Kidney capillary endothelial cell (primary cell): ENCODE measurements at places on chromosomes 4 and X.

DNA sequence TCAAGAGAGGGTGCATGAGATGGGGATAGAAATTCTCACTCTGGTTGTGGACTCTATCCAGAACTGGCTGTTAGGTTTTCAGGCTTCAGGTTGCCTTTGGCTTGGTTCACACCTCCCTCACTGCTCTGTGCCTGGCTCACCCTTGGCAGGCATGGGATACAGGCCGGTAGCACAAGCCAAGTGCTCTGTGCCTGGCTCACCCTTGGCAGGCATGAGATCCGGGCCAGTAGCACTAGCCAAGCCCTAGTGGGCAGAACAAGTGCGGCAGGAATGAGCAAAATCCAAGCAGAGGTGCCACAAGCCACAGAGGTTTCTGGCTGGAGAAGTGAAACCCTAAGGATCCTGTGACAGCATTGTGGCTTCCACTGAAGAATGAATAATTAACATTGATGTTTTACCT, 1642.3 kb downstream of the C4orf33 start:
- DNase-seq, result no peak

GRCh38 chr4:105709081-105709450, 482 bp downstream of the GSTCD start:
- peak; percentile 10 for DNase-seq

GRCh38 chrX:24508375-24508774, 43.3 kb downstream of the PDK3 start:
- DNase-seq, result no peak

GRCh38 chr4:48243429-48243828, 26.2 kb downstream of the TEC start:
- DNase-seq, result no peak

DNA sequence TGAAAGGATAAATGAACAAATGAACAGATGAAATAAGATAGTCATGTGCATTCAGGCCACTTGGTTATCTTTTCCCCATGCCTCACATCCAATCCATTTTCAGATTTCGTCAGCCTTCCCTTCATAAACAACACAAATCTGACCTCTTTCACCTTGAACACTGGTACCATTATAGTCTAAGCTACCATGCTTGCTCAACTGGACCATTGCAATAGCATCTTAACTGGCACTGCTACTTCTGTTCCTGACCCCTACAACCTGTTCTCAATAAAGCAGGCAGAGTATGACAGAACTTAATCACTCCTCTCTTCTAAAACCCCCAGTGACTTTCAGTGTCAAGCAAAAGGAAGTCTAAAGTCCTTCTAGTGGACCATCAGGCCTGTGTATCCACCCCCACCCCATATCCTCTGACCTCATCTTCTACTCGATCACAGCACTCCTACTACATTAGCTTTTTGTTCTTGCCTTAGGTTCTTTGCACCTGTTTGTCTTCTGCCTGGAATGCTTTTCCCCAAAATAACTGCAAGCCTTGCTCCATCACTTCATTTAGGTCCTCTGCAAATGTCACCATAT, 40.7 kb downstream of the LARP7 start:
- no peak for DNase-seq

DNA sequence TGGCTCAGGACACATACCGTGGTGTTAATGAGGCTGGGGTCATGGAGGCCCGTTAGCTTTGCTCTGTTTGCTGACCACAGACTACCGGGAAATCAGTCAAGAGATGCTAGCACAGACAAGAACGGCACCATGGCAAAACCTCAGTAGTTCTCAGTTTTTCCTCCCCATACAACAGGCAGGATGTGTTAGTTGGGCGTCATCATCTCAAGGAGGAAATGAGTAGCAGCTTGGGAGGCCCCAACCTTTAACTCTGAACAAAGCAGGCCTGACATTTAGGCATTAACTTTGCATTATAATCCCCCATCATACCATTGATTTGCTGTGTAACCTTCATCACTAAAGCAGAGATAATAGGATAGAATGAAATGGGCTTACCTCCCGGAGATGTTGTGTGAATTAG, 714.2 kb downstream of the RPA4 start:
- peak; percentile 40 for DNase-seq

DNA sequence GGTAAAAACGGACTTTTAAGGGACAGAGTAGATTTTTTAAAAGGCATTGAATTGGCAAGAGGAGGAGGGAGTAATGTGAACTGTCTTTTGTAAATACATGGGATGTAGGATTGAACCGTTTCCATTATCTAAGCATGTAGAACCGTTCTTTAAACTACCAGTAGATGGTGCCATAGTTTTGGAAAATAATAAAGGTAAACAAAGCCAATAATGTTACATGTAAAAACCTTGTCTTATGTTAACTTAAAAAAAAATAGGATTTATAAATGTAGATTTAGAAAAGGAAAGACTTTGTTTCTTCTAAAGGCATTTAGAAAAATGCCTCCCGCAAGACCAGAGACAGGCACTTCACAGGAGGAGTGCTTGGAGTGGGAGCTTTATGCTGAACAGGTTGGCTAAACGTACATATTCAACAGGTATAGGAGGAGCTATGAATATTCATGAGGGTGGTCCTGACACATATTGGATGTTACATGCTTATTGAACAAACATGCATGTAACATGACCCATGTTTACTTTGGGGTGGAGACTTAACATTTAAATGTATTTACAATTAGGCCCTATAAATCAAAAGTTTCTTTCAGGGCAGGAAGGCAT, 45.5 kb upstream of the FAM241A start:
- DNase-seq, result peak; percentile 63

DNA sequence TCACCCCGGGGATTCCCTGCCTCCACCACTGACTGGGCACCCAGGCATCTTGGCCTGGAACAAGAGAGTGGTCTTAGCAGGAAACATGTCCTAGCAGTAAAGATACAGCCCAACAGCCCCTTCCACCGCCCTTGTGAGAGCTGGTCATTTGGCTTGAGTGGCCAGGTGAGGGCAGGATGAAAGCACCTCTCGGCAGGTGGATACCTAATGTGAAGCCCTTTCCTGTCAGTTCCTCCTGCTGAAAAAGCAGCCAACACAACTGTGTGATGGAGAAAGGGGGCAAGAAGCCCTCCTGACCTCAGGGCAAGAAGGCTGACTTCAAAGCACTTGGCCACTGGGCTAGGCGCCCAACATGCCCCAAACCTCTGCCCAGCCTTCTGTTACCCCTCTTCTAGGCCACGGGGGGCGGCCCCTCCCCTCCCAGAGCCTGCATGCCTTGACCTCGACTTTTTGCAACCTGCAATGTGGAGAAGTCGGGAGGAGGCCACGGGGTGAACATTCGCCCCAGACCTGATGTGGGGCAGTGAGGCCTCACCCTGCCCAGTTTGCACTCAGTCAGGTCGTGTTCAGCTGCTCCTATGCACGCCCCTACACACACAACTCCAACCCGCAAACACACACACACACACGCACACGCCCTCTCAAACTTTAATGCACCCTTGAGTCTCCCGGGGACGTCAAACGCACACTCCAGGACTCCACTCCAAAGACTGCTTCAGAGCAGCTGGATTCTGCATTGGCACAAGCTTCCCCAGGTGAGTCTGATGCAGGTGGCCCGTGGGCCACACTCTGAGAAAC, 1.1 kb downstream of the LGI2 start:
- no peak for DNase-seq

GRCh38 chrX:125203365-125203736, 116.3 kb upstream of the TEX13C start:
- DNase-seq, result no peak

GRCh38 chr4:156553659-156554058, 417.9 kb downstream of the PDGFC start:
- DNase-seq, result no peak

GRCh38 chr4:121814756-121815155, 8.9 kb downstream of the CCNA2 start:
- no peak for DNase-seq

DNA sequence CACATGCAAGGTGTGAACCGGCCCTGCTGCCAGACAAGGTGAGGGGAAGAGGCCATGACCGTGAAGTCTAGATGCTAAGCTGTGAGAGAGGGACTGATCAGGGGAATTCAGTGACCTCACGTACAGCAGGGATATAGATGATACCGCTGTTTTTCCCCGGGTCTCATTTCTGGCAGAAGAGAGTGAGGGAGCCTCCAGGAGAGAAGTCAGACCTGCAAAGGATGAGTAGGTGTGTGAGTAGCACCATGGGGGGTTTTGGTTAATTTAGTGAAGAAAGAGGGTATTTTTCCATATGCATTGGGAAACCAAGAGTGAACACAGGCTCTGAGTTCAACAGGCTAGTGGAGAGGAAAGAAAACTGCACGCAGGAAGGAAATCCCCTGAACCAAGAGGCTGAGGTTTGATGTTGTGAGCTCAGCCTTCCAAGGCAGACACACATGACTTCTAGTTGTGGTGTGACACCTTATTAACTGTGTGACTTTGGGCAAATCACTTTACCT, 127.6 kb upstream of the GATB start:
- DNase-seq, result no peak

DNA sequence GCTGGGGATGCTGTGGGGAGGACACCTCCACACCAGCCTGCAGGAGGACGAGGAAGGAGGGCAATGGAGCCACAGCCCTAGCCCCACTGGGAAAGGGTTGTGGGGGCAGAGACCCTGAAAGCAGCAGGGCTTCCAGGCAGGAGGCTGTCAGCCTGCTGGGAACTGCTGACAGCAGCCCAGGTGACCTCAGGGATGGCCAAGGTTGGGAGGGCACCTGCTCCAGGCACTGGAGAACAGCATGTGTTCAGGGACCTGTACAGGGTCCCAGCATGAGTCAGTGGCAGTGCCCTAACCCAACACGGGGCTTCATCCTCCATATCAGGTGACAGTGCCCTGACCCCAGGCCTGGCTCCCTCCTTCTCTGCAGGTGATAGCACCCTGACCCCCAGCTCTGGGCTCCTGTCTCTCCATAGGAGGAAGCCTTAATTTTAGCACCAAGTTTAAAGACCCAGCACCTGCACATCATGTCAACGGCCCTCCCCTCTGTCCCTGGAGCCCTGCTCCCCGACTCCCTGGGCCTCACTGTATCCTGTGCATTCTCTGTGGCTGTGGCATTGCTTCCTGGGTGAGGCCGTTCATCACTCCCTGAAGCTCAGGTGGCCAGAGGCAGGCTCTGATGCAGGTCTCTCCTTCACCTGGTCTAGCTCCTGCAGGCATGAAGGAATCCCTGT, 66.3 kb downstream of the CRMP1 start:
- DNase-seq, result no peak

DNA sequence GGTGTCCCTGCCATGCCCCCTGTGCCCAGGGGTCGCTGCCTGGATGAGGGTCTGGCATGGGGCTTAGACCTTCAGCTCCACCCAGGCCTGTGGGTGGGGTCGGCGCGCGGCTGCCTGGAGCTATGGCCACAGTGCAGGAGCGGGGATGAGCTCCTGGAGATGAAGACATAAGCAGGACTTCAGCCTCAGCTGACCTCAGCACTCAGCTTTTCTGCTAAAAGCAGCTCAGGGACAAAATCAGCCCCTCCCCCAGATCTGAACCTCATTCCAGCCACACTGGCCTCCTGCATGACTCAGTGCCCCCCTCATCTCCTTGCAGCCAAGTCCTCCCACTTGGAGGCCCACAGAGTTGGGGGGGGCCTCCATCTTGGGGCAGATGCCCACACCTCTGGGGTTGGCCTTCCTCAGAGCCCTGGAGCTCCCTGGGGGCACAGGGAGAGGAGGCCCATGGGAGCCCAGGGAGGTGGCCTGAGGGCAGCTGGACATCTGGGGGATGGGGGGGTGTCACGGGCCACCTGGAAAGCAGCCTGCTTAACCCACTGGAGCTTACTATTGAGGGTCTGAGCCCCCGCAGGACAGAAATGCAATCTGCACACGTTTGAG, 19.4 kb upstream of the CPLX1 start:
- no peak for DNase-seq

GRCh38 chr4:90648791-90649190, 521.6 kb downstream of the CCSER1 start:
- DNase-seq, result no peak

- peak; percentile 87 for DNase-seq
Observed at GRCh38 chrX:39755143-39756032, 342.4 kb downstream of the BCOR start.

- DNase-seq, result no peak
Observed at GRCh38 chr4:25028851-25029250, 1.9 kb downstream of the LGI2 start.
